ENCODE measurements at places on chromosomes 2 and 18.

GRCh38 chr2:196101325-196101991 lies 32.8 kb upstream of the DNAH7 start:
- DNase-seq, result no peak

DNA sequence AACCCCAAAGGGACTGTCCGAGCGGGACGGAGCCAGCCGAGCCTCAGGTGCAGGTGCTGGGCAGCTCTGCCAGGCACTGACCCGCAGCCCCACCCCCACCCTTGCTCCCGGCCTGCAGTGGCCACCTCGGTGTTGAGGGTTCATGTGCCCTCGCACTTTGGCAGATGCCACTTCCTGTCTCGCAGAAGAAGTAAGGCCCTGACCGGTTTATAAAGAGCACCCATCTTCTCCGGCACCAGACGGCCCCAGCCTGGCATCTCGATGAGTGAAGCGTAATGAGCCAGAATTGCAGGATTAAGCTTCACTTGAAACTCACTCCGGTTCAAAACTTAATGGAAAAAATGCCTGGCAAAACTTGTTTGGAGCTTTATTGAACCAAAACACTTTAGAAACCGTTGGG lies 10.9 kb upstream of the NFATC1 start:
- DNase-seq, result no peak

GRCh38 chr2:38750011-38750890 lies 910 bp downstream of the SRSF7 start:
- peak; percentile 54 for DNase-seq

DNA sequence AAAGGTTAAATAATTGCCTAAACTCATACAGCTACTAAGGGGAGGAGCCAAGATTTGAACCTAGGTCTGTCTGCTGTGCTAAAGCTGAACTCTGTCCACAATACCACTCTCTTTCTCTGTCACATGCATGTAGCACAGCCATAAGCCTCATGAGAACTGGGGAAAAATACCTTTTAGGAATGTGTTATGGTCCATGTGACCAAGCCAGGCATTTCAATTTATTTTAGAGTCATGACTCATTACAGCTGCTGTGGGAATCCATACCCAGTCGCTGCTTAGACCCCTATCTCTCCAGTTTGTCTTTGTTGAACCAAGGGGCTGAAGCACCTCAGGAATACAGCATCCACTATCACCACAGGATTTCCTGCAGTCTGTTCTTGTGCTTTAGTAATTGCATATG lies 200.0 kb upstream of the SIX3 start:
- DNase-seq, result no peak

DNA sequence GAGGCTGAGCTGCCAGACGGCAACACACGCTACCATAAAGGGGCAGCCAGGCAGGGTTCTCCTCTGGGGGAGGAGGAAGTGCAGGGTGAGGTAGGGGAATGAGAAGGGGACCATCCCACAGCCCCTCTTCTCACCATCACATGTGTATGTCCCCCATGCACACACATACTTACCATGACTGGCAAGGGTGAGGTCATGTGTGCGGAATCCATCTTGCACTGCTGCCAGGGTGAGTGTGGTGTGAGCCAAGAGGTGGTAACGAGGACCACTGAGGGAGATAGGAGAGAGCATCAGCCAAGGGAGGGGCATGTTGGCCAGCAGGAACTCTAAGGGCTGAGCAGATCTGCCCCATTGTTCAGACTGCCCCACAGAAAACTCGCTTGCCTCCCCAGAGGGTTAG lies 7.1 kb downstream of the WDR54 start:
- DNase-seq, result no peak

GRCh38 chr2:7887441-7887840 lies 794.4 kb upstream of the ID2 start:
- no peak for DNase-seq

- DNase-seq, result no peak
Measured at GRCh38 chr18:62537042-62537894, 14.4 kb downstream of the ZCCHC2 start.

GRCh38 chr2:58480141-58480540 lies 239.0 kb upstream of the FANCL start:
- no peak for DNase-seq

GRCh38 chr2:113700186-113700841 lies 56.1 kb downstream of the SLC35F5 start:
- no peak for DNase-seq

GRCh38 chr18:8783994-8784530 lies 78.7 kb downstream of the MTCL1 start:
- DNase-seq, result no peak

DNA sequence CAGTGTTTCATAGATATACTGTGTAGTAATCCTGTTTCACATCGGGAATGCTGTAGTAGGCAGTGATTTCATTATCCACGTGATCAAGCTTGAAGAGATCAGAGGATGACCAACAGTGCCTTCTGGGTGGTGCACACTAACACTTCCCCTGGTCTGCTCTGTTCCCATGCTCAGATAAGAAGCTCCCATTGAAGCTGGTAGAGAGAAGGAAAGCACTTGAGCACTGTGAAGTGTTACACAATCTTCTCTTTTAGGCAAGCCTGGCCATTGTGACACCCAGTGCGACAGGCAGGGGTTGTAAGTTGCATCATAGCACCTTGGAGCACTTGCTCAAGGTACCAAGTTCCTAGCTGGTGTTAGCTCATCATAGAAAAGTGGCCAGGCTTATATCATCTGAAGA lies 30.6 kb upstream of the GPD2 start:
- DNase-seq, result no peak

DNA sequence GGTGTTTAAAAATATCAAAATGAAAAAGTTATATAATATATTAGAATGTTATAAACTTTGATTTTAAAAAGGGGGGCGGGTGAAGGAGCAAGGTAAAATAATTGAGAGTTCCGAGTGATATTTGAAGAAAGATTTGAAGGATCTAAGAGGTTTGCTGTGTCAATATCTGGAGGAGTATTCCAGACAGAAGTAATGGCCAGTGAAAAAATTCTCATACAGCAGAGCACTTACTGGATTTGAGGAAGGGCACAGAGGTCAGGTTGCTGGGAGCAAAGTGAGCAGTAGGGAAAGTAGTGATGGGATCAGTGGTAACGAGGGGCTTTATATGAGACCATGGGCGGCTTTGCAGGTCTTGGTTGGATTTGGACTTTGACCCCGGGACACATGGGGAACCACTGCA lies 531.5 kb downstream of the ADCYAP1 start:
- DNase-seq, result no peak

DNA sequence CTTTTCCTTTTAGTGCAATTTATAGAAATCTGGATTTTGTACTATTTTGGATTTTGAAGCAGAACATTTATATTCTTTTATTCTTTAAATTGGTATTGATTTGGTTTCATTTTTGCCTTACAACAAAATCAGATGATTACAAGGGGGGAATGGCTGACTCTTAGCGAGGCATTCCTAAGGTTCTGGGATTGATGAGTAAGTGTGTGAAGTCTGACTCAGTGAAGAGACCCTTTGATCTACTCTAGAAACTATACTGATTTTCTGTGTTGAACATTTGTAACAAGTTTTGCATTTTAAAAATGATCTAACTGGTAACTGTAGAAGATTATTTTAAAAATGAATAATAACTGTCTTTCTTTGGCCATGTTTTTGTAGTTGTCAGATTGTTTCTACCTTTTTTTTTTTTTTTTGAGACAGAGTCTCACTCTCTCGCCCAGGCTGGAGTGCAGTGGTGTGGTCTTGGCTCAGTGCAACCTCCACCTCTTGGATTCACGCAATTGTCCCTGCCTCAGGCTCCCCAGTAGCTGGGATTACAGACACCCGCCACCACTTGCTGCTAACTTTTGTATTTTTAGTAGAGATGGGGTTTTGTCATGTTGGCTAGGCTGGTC lies 48.7 kb downstream of the TTC39C start:
- DNase-seq, result no peak

- no peak for DNase-seq
Measured at GRCh38 chr18:1778496-1779178, 792.7 kb downstream of the METTL4 start.

DNA sequence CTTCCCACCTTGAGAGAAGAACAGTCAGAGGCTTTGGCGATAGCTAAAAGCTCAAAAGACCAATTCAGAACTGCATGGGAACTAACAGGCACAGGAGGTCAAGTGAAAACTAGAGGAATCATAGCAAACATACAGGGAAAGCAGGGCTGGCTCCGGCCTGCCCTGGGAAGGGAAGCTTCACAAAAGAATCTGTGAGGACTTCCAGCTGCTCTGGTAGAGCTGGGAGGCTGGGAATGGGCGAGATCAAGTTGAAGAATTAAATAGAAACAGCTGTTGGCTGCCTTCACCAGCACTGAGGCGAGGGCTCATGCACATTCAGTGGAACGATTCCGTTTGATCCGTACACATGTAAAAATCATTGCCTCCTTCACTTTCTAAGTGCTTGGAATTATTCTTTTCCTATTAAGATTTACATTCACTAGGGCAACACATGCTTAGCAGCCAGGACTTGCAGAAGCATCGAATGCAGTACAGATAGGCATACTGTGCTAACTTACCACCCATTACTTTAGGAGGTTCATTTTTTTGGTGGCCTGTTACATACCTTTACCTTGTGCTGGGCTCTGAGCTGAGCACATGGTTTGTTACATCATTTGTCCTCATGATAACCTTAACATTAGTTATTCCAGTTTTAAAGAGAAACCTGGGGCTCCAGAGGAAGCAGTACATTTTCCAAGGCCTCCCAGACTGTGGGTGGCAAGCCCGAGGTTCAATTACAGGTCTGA lies 125.4 kb upstream of the RNF152 start:
- no peak for DNase-seq

Measured in NCI-H1417 treated with DMSO at 0.1 percent for 48 hours (cell line).